ENCODE measurements at places on chromosomes 12 and 14.

DNA sequence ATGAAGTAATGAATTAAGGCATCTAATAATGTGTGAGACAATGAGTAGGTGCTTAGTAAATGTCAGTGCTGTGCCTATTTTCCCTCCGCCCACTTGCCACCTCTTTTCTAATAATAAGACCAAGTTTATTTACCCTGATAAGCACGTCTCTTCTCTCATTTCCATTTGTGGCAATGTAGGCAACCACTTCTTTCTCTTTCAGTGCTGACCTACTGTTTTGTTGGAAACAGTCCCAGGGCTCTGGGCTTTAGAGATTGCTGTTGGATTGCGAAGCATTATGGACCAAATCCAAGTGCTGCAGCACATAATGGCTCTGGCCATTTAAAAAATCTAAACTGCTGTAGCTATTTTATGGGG lies 141.3 kb upstream of the PLEKHG7 start:
- DNase-seq: no peak

DNA sequence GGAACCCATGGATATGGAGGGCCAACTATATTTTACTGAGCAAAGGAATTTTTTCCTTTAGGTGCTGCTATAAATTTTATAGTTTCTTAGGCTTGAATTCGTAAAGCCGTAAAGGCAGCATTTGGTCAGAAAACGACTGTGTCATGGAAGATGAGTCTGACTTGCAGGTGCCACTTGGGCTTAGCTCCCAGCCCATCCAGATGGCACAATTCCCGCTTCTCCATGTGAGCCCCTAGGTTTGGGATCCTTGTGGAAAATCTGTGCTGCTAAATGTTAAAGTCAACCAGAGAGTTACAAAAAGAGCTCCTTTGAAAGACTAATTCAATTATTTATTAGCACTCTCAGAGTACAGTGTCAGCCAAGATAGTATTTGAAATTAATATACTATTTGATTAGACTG lies 120.1 kb upstream of the NPAS3 start:
- no peak for DNase-seq

- peak; percentile 46 for DNase-seq
These were observed 214.2 kb upstream of the KRR1 start for GRCh38 chr12:75725521-75726111.

DNA sequence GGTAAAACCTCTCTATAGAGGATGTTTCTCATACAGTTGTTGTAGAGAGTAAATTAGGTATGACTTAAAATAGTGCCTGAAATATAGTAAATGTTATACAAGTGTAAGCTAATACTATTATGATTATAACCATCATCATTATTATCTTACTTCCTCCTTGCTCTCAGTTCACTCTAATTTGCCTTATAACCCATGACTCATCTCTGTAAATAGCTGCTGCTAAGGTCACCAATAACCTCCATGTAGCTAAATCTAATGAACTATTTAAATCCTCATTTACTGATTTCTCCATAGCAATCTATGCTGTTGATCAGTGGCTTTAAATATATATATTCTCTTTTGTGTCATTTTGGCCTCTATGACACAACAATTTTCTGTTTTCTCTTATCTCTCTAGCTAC lies 109.6 kb downstream of the RMST start:
- no peak for DNase-seq

DNA sequence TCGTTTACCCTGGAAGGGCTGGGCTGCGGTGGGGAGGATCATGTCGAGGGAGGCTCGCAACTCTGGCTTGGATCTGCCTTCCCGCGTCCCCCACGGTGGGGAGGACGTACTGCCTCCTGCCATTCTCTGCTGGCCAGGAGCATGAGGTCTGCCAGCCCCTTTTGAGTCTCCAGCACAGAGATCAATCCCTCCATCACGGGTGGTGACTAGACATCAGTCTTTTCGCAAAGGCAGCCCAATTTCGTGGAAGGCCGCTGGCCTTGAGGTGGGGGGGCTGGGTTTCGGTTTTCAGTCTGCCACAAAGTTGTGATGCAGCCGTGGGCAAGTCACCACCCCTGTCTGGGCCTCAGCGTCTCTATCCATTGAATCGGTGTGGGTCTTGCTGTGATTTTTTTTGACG lies 62.2 kb downstream of the PRMT8 start:
- no peak for DNase-seq

GRCh38 chr12:39619316-39619659 lies 315 bp downstream of the ABCD2 start:
- no peak for DNase-seq

- no peak for DNase-seq
These were observed 15.6 kb downstream of the BCL2L14 start for GRCh38 chr12:12086362-12086761.

GRCh38 chr12:121814429-121815119 lies 10.8 kb downstream of the SETD1B start:
- no peak for DNase-seq

GRCh38 chr14:49594347-49595091 lies 4.2 kb upstream of the LRR1 start:
- DNase-seq: no peak

DNA sequence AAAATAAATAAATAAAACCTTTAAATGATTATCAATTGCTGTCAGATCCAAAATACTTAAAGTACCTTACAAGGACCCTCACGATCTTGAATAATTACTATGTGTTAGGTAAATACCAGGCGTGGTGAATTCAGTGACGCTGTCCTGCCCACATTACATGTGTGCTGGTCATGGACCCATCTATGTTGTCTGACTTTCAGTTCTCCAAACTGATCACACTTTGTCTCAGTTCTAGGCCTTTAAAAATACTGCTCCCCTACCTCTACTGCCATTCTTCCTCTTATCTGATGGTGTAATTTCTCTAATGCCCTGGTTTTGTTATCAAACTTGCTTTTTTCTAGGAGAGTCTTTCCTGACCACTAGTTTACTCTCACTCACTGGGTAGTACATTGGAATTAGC lies 520.7 kb downstream of the TRHDE start:
- no peak for DNase-seq

DNA sequence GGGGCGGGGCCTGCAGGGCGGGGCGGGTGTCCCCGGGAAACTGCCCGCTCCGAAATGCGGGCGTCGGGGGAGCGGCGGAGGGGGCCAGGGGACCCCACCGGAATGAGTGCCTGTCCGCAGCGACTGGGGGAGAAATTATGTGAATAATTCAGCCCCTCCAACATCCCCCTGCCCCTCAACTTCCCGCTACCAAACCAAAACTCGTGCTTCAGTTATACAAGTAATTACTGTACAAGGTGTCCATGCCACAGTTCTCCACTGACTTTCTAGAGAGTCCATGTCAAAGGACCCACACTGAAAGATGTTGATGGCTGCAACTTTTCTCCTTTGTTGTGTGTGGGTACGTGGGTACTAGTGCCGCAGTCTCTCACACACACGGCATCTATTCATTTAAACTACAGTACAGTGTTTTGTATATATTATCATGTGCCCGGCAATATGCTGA lies 414 bp upstream of the CDK17 start:
- peak; percentile 49 for DNase-seq

DNA sequence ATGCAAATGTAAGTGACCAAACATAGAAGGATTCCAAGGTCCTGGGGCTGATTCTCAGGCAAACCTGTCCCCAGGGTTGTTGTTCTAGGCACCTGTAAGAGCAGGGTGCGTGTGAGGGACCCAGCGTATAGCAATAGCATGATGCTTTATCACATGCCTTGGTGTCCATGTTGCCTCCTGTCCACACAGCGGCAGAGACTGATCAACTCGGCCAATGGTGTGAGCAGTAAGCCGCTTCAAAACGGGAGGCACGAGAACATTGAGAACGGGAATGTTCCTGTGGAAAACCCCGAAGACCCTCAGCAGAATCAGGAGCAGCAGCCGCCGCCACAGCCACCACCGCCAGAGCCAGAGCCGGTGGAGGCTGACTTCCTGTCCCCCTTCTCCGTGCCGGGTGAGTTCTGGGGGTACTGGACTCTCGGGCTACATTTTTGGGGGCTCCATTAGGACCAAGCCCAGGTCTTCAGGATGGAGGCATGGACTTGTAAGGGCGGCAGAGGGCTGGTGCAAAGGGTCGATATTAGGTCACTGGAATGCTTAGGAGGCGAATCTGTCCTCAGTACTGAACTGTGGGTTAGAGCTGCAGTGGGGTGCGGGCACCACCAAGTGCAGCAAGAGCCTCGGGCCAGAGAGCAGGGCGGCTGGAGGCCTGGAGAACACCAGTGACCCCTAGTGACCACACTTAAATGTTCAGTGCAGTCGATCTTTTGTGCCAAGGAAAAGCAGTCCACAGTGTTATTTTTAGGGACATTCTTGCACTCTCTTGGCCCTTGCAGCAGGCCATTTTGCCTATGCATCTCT lies 57.2 kb upstream of the RIN3 start:
- DNase-seq: peak; percentile 35

DNA sequence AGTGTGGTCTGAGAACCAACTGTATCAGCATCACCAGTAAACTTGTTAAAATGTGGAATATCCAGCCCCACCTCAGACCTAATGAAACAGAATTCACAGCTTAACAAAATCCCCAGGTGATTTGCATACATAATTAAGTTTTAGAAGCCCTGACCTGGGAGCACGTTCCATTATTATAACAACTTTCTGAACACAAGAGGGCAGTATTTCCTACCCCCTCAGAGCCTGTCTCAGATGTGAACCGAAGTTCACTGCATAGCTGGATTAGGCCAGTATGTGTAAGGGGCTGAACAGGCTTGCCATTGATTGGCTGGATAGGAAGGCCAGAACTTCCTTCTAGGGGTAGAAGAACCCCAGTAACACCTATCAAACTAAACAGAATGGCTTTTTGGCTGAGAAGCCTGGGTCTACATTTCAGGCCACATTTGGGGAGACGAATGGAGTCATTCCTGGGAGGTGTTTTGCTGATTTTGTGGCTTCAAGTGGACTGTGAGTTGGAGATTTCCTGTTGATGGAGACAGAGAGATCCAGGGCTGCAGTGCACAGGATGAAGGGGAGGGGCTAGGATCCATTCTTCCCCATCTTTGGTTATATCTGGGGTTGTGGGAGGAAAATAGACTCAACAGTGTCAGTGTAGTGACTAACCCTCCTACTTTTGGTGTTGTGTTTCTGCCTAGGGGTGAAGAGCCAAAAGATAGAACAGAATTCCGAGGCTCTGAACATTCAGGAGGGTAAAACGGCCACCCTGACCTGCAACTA lies 94.7 kb upstream of the OR4E1 start:
- peak; percentile 50 for DNase-seq

DNA sequence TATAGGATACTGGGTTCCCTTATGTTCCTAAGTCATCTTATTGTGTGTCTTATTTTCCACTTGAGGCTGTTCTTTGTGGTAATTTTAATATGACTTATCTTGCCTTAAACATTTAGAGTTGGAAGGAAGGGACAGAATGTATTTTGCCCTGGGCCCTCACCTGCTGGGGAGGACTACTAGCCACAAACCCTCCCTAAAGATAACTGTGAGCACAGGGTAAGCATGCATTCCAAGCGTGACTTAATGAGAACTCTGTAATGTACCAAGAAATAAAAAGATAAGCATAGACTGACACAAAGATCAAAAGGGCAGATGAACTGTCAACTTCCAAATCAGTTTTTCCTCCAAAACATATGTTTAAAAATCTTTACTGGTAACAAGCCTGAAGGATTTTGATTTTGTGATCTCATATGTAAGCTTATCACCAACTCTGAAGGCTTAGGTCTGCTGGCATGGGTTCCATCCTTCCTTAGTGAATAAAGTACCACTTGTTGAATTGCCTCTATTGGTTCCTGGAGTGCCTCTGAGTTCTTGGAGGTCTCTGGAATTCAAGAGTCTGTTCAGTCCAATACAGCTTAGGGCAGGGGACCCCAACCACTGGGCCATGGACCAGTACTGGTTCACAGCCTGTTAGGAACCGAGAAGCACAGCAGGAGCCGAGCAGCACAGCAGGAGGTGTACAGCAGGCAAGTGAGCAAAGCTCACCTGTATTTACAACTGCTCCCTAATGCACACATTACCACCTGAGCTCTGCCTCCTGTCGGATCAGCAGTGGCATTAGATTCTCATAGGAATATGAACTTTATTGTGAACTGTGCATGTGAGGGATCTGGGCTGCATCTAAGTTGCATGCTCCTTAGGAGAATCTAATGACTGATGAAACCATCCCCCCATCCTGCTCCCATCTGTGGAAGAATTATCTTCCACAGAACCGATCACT lies 29.8 kb upstream of the NFYB start:
- DNase-seq: no peak

GRCh38 chr14:77457115-77457521 lies 283 bp downstream of the VIPAS39 start:
- DNase-seq: no peak

DNA sequence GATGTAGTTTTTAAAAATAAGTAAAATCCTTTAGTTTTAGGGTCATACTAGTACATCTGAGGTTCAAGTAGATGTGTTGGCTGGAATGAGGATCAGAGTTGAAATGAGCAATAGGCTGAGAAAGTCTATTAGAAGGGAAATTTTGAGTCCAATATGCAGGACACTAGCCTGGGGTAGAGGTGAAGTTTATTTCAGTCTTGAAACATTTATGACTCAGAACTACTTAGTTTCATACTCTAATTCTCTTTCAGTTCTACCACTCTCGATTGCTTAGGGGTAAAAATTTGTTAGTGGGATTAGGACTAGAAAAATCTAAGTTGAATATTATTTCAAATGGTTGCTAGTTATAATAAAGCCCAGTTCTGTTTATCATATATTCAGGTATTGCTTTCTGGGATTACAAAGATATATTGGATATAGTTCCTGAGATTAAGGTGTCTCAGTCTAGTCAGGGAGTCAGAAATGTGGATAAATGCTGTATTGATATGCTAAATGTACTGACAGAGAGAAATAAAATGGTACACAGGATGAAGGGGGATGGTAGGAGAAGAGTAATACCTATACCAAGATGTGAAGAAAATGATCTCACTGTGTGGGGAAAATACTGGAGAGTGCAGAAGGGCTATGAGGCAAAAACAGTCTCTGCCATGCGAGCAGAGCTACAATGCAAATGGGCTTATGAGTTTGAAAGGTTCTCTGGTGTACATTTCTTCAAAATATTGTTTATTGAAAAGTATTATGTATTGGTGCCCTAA lies 395.8 kb upstream of the FBXO33 start:
- DNase-seq: no peak

DNA sequence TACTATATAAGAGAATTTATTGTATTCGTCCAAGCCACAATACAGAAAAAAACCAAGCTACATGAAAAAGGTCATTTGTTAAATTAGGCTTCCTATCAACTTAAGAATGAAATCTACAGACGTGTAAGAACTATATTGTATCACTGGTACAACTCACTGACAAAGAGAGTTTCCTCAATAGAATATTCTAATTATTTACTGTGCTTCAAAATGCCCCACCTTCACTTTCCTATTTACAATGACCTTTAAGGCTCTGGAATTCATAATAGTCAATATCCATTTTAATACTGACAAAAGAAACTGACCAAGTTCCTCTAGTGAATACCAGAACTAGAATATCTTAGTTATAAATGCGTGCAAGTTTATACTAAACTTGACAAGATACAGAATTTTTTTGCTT lies 55.9 kb downstream of the C2CD5 start:
- no peak for DNase-seq

DNA sequence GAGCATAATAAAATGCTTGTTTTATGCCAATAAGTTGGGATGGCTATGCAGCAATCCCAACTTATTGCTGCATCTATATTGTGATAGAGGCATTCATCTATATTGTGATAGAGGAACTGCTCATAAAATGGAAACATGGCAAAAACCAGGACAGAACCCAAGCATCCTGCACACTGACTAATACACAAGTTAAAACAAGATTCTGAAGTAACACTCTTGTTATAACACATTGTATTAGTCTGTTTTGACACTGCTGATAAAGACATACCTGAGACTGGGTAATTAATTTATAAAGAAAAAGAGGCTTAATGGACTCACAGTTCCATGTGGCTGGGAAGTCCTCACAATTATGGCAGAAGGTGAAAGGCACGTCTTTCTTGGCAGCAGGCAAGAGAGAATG lies 36.8 kb downstream of the KCNK10 start:
- no peak for DNase-seq
